ENCODE measurements at places on chromosomes 7 and 10.

DNA sequence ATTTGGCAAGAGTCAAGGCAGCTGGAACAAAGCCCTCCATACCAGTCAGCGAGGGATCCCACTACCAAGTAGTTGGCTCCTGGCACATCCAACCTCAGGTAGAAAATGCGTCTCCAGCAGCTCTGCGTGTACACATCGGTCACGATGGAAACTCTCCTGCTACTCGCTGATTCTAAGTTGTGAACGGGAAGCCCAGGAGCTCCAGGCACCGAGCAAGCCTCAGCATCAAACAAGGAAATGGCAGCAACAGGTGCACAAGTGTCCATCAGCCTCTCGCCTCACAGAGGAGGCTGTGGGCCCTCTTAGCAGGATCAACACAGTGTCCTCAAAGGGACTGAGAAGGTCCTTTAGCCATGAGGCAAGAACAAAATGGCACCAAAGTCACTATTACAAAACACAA, 127.0 kb downstream of the TCERG1L start:
- no peak for DNase-seq

GRCh38 chr7:140923358-140924006, 1.2 kb downstream of the BRAF start:
- no peak for DNase-seq

DNA sequence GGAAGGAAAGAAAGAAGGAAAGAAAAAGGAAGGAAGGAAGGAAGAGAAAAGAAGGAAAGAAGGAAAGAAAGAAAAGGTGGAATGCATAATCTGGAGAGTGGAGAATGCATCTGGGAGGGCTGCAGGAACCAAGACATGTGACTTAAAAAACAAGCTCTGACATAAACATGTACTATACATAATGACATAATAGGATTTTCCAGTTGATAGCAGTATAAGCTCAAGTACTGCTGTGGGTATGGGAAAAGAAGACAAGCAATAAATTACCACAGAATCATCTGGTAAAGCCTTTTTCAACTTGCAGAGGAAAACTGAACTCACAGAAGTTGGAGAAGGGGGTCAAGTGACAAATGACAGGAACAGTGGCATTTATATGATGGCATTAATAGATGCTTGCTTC, 345.9 kb downstream of the PLXDC2 start:
- no peak for DNase-seq

- DNase-seq, result no peak
These were observed 173.0 kb upstream of the LANCL2 start for GRCh38 chr7:55191926-55192692.

DNA sequence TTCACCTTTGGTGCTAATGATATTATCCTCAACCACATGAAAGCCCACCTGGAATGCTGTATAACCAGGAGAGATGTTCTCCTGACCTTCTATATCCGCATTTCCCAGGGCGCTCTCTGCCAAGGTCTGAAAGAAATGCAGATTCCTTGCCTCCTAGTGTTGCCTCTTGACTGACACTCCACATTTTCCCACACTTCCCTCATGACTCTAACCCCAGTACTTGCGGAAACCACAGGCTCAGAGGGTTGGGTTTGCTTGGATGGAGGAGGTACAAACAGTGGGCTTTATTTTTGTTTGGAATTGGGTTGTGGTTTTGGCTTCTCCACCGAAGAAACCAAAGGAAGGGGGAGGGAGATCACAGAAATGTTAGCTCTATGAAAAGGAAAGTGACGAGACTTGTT, 222.9 kb upstream of the CELF2 start:
- no peak for DNase-seq

DNA sequence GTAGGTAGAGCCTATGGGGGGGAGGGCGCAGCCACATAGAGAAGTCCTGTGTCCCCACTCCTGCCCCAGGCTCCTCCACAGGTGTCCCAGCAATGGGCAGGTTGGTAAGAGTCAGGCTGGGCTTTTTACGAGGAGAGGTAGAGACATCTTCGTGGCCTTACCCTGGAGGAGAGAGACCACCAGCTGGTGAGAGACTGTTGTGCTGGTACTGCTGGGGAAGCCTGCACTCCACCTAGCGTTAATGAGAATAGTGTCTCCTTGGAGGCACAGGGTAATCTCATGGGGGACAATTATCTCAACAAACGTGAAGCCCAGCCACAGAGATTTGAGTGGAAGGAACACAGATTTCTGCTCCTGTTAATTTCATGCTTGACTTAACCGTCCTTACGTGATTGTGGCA, 29.5 kb upstream of the RASGEF1A start:
- no peak for DNase-seq

DNA sequence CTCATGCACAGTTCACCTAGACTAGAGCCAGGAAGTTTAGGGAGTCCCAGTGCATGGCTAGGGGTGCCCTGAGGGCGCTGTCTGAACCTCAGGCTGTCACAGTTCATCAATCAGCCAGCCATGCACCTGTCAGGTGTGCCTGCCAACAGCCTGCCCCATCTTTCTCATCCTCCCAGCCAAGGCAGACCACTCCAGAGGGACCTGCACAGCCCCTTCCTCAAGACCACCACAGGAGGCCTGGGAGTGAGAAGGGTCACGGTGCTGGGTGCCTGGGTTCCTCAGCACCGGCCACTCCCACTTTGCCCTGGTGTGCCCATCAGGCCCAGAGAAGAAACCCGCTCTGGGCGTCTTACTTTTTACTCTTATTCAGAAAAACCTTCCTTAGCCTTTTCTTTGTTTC, 8.4 kb downstream of the ATP6V1F start:
- no peak for DNase-seq

- DNase-seq, result no peak
These were observed 13.1 kb upstream of the MTPN start for GRCh38 chr7:135990258-135990657.

GRCh38 chr7:116843378-116843777, 19.0 kb upstream of the CAPZA2 start:
- no peak for DNase-seq

DNA sequence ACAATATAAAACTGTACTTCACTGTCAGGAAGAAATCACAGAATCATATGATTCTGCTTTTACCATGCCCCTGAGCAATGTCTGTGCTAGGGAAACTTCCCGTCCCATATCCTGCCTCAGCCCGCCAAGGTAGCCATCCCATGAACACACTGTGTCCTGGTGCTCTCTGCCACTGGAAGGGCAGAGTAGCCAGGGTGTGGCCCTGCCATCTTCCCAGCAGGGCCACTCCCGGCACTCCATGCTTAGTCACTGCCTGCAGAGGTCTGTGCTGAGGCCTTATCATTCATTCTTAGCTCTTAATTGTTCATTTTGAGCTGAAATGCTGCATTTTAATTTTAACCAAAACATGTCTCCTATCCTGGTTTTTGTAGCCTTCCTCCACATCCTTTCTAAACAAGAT, 31.8 kb downstream of the AP3M1 start:
- DNase-seq, result no peak

DNA sequence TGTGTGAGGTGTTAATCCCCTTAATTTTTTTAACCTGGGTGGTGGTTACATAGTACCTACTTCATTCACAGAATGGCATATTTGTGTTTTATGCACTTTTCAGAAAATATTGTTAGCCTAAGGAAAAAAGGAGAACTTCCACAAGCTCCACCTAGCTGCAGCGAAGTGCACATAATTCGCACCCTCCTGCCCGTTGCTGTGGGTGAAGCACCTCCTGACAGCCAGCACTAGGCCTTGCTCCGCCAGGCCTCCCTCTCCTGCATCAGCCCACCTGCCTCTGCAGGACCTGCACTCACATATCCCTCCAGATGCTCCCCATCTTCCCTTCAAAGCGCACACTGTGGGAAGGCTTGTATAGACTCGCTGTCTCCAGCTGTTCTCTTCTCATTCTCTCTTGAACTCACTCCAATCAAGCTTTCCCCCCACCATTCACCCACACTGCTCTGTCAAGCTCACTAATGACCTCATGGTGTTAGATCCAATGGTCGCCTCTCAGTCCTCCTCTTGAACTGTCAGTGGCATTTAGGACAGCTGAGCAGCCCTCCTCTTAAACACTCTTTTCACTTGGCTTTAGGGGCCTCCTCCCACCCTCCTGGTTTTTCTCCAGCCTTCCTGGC, 20.7 kb upstream of the GRID1 start:
- DNase-seq, result no peak

DNA sequence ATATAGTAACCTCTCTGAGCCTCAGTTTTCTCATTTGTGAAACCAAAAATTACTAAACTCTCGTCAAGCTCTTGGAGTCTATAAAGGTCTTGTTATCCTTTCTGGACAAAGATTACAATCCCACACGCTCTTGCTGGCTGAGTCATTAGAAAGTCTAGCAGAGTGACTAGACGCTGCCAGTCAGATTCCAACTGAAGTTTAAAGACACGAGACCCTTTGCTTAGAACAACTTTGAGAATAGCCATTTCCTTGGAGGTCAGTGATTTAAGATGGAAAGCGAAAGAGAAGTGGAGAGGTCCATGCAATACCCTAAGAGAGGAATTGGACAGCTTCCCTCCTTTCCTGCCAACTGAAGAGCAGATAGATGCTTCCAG, 119.5 kb downstream of the APBB1IP start:
- DNase-seq, result no peak

- DNase-seq, result no peak
These were observed 519 bp downstream of the ITGB8 start for GRCh38 chr7:20330928-20331909.

DNA sequence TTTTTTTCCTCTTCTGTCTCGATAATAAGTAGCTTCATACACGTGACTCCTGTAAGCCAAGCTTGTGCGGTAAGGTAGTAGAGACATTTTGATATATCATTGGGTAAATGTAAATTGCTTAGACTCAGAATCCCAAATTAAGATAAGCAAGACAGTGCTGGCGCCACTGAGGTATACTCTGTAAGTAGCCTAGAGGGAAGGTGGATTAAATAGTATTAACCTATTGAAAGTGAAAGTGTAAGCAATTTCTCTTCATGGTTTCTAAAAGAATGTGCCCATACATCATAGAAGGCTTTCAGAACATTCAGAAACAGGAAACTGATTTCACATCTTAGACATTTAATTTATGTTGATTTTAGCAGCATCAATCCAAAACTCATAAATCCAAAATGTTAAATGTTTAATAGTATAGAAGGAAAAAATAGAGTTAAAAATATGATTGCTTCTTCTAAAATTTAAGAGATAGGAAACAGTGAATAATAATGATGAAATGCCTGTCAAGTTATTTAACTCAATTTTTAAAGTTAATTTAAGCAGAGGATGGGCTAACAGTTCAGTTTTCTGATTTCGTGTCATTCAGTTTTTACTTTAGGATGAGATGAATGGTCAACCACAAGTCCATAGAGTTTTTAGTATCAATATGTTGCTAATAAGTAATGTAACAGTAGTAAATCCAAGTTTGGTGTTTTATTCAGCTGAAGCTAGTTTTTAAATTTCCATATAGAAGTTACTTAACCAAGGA, 36.8 kb downstream of the LRRC72 start:
- no peak for DNase-seq

GRCh38 chr7:74253331-74253730, 868 bp downstream of the RFC2 start:
- DNase-seq, result no peak

DNA sequence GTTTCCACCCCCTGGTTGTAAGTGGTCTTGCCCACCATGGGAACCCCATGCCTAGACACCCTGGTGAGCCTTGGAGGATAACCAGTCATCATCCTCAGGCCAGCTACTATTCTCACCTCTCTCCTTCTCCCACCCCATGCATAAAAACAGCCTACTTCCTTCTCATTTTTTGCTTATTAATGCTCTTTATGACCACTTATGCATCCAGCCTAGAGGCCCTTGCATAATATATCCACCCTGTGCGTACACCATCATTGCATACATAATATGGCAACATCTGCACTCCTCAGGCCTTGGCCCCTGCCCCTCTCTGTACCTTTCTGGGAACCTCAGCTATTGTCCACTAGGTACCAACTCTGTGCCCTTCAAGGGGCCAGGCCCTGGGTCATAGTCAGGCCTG, 91.0 kb downstream of the CDH23 start:
- no peak for DNase-seq

GRCh38 chr7:66950763-66951162, 29.7 kb downstream of the TMEM248 start:
- DNase-seq, result no peak

- no peak for DNase-seq
These were observed 149.6 kb upstream of the MEOX2 start for GRCh38 chr7:15836041-15836440.

DNA sequence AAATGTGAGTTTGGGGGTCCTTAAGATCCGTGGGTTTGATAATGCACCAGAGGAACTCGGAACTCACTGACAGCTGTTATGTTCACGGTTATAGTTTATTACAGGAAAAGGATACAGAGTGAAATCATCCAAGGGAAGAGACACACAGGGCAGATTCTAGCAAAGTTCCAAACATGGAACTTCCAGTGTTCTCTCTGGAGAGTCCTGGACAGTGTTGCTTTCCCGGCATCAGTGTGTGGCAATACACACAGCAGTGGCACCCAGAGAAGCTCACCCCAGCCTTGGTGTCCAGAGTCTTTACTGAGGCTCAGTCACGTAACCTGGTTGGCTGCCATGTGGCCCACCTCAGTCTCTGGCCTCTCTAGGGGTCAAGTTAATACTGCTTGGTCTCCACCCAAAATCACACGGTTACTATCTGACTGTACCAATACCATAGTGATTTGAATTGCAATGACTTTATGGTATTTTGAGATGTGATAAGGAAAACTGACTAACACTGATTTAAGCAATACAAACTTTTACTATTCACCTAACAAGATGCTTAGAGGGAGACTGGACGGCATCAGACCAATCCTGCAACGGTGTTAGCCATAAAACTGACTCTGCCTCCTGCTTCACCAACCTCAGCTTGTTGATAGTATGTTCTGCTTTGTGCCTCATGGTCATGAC, 8.1 kb upstream of the PRXL2A start:
- no peak for DNase-seq

- no peak for DNase-seq
These were observed 32.3 kb upstream of the LSM8 start for GRCh38 chr7:118151671-118152070.

GRCh38 chr10:97390091-97390490, 11.0 kb downstream of the RRP12 start:
- DNase-seq, result no peak

DNA sequence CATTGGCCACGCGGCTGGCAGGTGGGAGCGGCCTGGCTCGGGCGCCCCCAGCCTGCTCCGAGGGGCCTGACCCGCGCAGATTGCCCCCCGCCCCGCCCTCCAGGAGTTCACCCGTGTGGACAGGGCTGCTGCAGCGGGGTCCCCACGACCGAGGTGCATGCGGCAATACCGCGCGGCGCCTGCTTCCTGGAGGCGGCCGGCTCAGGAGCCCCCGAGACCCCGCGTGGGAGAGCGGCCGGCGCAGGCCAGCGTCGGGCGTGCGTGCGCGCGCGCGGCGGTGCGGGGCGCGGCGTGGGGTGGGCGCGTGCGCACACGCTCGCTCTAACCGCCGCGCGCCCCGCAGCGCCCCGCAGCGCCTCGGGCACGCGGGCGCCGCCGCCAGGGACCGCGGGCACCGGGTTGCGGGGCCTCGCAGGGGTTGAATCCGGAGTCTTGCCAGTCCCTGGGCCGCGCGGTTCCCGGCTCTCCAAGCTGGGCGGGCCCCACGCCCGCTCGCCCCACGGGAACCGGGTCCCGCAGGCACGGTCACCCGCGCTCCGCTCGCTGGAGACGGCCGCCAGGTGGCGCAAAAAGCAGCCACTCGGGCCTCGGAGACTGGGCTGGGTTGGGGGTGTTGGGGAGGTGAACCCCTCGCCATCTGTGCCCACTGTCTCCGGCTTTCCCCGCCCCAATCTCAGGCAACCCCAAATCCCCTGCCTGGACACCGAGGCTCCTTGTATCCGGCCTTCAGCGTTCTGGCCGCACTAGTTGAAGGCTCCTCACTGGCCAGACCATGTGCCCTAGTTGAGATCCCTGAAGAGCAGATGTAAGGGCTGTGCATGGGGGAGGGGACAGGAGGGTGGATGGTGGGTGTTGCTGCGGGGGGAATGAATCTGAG, 1.3 kb upstream of the ACHE start:
- no peak for DNase-seq

Measured in stimulated activated CD8-positive, alpha-beta memory T cell treated with anti-CD3 and anti-CD28 coated beads, Interleukin-15, amount 100 ng/mL, for 48 hours (primary cell).